ENCODE measurements at places on chromosomes 7 and 10. TPM values are rescaled to one million over a fixed set of nuclear protein-coding genes. Genes with fewer than 3 reads are reported as not detected.

The TRPV5 gene
- not detected for polyA plus RNA-seq

The PIP gene
- not detected for polyA plus RNA-seq

The SPAG6 gene
- not detected for polyA plus RNA-seq

The WNT8B gene
- not detected for polyA plus RNA-seq

The TMEM26 gene
- 0.08 TPM for polyA plus RNA-seq

The NPVF gene
- not detected for polyA plus RNA-seq

The PDIA4 gene
- polyA plus RNA-seq, result 21.0 TPM

Data from esophagus (tissue), 2 donors.